A172 (cell line): ENCODE measurements at places on chromosomes 7 and 10.

DNA sequence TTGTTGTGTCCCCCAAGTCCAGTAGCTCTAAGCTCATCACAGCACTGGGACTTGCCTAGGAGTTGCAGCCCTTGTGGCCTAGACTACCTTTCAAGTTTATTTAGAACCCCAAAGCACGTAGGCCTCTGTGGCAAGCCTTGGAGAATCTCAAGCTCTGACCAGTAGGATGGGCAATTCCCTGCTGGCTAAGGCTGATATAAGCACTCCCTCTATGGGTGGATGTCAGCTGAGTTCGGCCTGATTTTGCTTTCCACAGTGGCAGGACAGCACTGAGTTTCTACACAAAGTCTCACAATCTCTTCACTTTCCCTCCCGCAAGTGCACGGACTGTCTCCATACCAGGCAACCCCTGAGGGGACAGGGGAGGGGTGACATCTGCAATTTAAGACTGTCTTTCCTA lies 886.4 kb upstream of the LRRN3 start:
- no peak for DNase-seq

DNA sequence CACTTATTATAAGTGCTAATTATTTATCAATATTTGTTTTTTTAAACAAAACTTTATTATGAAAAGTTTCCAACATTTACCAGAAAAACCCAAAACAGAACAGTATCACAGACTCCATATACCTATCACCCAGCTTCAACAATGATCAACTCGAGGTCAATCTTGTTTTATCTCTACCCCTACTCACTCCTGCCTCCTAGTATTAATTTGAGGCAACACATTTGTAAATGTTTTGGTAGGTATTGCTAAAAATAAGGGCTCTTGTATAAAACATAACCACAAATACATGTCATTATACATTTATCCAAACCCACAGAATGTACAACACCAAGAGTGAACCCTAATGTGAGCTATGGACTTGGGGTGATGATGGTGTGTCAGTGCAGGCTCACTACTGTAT lies 15.9 kb upstream of the CDH23 start:
- DNase-seq: no peak

- no peak for DNase-seq
These were observed 70.6 kb upstream of the PLXDC2 start for GRCh38 chr10:19745672-19746071.

DNA sequence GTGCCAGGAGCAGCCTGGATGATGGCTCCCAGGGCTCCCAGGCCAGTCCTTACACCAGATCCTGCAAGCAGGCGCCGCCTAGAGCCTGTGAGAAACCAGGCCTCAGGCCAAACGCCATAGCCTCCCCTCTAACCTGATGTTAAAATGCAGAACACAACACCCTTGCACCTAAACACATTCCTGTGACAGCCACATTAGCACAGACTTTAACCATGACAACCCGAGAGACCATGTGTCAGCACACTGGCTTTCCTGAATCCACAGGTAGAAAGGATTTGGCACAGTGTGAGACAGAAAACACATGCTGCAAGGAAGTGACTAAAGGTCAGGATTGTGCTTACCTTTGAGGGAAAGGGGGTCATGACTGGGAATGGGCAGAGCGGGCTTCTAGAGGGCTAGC lies 59.9 kb downstream of the SGMS1 start:
- DNase-seq: no peak

GRCh38 chr10:17407047-17407446 lies 47.3 kb downstream of the ST8SIA6 start:
- DNase-seq: no peak

GRCh38 chr7:70586822-70587221 lies 545.1 kb upstream of the GALNT17 start:
- no peak for DNase-seq
